ENCODE measurements at places on chromosomes 2 and 18.

GRCh38 chr2:235576337-235576910 lies 82.6 kb downstream of the AGAP1 start:
- no peak for DNase-seq

DNA sequence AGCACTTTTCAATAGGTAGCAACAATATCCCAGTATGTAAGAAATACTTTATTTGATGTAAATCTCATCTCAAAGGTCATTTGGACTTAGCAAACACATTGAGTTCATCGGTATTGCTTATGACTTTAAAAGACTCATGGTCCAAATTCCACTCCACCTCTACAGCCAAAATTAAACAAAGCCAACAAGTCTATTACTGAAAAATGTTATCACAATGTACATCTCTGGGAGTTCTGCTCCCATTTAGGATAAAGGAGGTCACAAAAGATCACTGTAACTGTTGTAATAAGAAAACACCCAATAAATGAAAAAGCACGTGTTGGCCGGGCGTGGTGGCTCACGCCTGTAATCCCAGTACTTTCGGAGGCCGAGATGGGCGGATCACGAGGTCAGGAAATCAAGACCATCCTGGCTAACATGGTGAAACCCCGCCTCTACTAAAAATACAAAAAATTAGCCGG lies 50.0 kb downstream of the ESCO1 start:
- DNase-seq: no peak

GRCh38 chr18:65827444-65827843 lies 76.6 kb downstream of the CDH7 start:
- no peak for DNase-seq

DNA sequence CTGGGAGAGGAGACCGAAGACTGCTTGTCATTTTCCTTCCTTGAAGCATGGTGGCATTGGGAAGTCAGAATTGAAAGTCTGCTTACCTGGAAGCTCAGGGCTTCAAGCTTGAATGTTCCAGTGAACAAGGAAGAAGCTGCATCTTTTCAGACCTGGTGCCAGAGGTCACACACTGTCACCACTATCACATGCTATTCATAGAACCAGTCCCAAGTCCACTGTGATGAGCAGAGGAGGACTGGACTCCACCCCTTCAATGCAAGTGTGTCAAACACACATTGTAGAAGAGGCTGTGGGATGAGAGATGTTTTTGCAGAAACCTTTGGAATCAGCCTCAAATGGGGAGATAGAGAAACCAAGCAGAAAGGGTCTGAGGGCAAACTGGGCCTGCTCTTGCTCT lies 81.4 kb downstream of the LYPD1 start:
- no peak for DNase-seq

DNA sequence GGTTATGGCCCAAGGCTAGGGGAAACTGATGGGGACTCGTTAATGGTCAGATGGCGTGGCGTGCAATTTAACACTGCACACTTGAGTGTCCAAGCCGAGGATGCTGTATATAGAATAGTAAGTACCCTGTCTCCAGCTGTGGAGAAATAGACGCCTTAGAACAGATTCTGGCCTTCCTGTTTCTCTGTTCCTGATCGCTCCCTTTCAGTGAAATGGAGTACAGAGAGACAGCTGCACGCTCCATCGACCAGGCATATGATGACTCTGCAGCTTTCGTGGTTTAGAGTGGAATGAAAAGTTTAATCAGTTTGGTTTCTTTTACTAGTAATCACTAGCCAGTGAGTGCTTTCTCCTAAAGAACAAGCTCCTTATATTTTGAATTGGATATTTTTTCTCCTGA lies 213.4 kb downstream of the NEDD4L start:
- DNase-seq: no peak

Measured in fibroblast of skin of back (primary cell).